ENCODE measurements at places on chromosomes 3 and 15.

DNA sequence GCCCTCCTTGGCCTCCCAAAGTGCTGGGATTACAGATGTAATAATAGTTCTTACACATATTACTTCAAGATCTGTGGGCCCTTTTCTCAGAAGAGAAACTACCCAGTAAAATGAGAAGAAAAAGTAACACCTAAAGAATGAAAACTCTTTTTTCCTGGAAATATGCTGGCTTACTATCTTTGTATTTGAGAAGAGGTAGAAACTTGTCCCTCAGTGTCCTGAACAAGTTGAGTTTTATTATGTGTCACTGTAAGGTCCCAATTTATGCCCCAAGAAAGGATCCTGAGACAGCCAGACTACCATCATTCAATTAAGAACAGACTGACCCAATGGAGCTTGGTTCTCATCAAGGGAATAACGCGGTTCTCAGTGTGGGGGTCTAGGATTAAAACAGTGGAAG lies 93.8 kb downstream of the EFL1 start:
- no peak for DNase-seq

- DNase-seq: no peak
Observed at GRCh38 chr15:40217166-40217824, 21.6 kb upstream of the PAK6 start.

DNA sequence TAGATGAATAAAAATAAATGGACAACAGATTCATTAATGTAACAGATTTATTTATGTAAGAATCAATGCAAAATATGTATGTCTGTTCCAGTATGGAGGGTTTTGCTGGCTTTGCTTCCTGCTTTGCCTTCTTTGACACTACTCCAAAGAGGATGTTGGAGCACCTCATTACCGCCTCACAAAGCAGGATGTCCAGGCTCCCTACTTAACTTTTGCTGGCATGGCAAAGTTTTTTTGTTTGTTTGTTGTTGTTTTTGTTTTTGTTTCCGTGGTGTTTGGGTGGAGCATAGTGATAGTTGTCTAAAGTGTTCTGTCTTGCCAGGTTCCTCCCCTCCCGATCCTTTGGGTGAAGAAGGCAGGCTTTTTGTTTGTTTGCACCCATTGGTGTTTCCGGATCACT lies 38.7 kb downstream of the DIPK2A start:
- DNase-seq: no peak

- no peak for DNase-seq
Observed at GRCh38 chr3:172173316-172174254, 134.2 kb downstream of the FNDC3B start.

DNA sequence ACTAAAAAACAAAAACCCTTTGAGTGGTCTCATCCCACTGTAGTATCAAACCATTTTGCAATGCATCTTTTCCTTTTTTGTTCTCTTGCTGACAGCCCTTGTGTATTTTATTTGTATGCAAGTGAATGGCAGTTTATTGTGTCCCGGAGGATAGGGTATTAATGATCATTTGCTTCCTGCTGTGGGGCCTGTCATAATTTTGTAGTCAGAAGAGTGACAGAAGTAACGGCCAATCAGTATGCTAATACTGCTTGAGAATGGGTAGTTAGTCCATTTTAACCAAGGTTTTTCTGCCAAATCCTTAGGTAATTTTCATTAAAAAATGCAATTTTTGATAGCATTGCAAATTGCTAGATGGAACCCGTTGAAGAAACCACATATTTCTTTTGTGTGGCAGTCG lies 75.5 kb upstream of the PLSCR5 start:
- no peak for DNase-seq

DNA sequence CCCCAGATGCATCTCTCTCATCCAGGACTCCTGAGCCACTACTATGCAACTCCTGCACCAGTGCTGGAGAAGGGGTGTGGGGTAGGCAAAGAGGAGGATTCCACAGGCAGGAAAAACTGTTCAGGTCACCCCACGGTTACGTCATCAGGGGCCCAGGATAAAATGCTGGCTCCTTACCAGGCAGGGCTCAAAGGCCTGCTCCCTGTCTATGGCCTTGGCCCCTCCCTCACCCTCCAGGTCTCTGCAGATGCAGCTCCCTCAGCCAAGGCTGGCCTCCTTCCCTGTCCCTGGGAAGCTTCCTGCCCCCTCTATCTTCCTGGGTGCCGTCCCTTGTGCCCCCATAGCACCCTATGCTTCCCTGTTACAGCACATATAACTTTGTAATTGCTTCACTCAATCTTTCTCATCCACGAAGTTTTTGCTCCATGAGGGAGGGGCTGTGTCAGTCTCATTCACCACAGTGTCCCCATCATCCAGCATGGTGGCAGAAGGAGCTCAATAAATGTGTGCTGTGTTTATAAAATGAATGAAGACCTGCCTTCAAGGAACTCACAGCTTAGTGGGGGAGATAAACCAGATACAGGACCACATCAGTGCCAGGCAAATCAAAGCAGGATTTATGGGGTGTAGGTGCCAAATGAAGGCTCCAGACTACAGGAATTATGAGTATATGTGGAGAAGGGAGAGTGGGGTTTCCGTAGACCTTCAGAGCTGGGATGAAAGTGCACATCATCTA lies 18.6 kb downstream of the KBTBD13 start:
- DNase-seq: no peak

- no peak for DNase-seq
Observed at GRCh38 chr3:14634763-14635400, 16.7 kb upstream of the CCDC174 start.
